ENCODE measurements at places on chromosomes 1 and 21.

DNA sequence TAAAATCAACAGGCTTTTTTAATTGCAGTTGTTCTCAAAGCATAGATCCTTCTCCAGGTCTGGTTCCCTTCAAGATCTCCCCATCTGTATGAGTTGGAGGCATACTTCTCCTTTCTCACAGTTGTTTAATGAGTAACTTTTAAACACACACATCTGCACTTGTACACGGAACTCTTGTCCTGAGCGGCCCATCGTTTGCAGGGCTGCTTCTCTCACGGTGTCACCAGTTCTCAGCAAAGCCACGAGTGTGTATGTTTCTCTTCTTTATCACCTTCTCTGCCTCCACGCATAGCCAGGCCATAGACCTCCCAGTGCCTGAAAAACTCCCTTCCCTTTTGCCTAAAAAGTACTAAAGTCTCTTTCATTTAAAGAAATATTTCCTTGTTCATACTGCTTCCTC is 68.7 kb upstream of the ROR1 start:
- no peak for DNase-seq

DNA sequence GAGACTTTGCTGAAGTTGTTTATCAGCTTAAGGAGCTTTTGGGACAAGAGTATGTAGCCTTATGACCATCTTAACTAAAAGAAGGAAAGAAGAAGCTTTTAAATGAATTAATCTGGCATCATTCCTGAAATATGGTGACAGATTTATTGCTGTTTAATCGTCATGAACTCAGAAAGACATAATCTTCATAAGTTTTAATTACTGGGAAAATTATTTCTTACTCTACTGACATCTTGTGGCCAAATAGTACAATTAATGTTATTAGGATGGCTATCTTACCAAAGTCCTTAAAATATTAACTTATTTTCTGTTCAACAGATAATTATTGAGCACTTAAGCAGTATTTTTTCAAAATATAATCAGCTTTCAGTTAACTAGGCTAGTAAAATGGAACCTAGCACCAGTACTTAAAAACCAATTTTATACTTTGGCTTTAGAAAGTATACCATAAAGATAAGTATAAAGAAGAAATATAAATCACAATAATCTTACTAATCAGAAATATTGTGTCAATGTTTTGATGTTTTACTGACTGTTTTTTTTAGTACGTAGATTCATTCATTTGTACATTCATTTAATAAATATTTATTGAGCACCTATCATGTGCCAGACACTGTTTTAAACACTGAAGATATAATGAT is 34.7 kb upstream of the GPR25 start:
- DNase-seq = no peak

DNA sequence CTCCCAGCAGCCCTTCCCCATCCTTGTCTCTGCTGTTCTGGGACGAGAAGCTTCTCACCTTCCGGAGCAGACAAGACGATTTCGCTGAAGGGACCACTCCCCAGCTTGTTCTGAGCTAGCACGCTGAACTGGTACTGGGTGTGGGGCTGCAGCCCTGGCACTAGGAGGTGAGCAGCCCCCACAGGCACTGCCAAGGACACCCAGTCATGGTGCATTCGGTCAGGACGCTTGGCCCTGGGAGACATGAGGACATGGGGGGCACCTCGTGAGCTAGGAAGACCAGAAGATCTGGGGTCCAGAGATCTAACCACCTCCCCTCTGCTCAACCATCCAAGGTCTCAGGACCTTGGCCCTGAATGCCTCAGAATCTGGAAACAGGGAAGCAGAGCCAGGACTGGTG is 5.3 kb upstream of the TAGLN2 start:
- DNase-seq = no peak

DNA sequence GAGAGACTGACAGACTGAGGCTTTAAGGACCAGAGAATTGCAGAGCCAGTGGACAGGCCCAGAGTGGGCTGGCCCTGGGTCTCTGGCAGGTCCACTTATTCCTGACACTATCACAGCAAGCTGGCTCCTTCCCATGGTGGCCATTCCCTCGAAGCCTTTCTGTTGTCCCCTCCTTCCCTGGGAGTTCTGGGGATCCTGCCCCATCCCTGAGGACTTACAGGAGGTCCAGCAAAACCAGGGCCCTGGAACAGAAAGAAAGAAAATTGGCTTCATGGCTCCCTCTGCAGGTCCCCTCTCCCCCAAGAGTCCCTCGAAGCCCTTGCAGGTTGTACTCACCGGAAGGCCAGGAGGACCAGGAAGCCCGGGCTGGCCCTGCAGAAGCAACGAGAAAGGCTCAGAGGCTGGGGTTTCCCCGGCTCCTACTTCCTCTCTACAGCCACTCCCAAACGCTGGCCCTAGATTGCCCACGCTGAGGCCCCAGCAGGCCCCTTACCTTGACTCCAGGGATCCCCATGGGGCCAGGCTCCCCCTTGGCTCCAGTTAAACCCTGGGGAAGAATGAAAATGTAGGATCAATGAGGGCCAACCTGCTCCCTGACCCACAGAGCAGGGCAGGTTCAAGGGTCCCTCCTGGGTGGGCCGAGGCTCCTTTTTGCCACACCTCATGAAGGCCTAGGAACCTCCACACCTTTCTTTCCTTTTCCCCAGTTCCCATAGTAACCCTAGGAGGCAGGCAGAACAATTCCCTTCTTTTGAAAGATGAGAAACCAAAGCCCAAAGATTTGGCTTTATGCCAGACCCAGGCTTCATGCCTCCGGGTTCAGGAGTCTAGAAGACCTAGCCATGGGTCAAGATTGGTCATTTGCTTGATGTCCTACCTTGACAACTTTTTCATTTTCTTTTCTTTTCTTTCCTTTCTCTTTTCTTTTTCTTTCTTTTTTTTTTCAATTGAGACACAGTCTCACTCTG is 4.6 kb downstream of the COL9A2 start:
- DNase-seq = no peak

DNA sequence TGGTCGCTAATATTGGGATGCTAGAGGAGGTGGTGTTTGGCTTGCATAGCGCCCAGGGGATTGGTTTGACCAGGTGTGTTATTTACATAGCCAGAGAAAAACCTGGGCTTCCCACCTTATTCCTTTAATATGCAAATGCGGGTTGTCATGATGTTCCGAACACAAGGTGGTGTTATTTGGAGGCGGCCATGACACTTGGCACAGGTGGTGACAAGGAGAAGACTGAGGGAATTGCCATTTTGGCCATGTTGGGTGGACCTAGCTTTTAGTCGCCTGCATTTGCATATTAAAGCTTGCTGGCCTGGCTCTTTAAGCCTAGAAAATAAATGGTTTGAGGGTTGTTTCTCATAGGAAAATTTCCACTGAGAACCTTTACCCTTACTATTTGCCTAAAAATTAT is 490.5 kb downstream of the SIPA1L2 start:
- DNase-seq = no peak

DNA sequence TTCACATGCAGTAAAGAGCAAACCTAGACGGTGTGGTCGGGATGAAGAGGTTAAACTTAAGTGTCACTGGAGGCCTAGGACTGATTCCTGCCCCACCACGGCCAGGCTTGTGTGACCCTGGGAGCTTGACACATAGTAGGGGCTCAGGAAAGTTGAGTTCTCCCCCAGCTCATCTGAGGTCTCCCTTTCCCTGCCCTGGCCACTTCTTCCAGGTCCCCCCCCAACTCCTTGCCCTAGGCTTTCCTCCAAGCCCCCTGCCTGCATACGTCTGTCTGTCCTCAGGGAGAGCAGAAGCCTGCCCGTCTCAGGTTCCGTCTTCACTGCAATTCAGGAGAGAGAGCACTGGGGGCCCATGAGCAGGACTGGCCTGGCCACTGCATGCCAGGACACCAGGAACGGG is 225.8 kb downstream of the PTPRU start:
- no peak for DNase-seq

DNA sequence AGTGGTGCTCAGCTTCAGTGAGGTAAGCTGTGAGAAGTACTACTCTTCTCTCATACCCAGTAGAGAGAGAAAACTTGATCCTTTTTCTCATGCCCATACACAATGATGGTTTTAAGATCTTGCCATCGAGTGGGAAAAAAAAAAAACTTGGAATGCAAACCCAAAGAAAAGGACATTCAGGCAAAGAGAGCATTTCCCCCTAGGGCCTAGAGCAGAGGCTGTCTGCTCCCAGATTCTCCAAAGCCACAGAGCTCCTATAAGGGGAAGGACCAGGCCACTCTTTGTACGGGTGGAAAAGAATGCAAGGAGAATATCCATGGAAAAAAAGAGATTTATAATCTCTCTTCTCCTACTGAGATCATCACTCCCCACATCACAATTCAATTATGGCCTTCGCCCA is 34.9 kb downstream of the MROH9 start:
- no peak for DNase-seq

- DNase-seq = no peak
Observed at GRCh38 chr21:45937721-45938452, 43.7 kb upstream of the COL6A1 start.

DNA sequence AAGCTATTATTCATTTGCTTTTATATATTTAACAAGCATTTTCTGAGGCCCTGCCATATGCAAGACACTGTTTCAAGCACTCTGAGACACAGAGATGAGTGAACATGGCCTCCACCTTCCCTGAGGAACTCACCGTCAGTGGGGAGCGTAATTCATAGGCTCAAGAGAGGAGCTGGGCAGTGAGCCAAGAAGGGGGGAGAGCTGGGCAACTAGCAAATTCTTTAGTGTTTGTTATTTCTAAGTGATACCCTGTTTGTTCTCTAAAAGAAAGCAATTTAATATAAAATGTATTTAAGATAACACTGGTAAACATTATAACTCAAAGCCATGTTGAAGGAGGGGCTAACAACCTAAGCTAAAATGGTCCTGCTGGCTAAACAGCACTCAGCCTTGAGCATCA is 119.2 kb upstream of the NGF start:
- no peak for DNase-seq

DNA sequence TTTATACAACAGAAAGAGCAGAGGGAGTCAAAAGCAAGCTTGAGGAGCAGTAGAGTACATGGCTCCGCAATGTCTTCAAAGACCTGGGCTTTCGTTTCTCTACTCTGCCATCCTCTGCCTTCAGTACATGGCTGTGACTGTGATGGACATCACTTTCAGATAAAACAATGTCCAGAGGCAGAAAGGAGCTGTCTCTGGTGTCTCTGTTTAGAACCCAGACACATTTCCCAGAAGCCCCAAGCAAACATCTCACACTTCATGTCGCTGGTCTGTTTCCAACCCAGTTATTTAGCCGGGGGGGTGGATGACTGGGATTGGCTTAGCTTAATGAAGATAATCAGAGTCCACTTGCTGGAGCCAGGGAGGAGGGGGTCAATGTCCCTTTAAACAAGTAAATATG is 25.6 kb downstream of the SGIP1 start:
- no peak for DNase-seq

- no peak for DNase-seq
Observed at GRCh38 chr21:45767071-45768006, 123.8 kb downstream of the PCBP3 start.

DNA sequence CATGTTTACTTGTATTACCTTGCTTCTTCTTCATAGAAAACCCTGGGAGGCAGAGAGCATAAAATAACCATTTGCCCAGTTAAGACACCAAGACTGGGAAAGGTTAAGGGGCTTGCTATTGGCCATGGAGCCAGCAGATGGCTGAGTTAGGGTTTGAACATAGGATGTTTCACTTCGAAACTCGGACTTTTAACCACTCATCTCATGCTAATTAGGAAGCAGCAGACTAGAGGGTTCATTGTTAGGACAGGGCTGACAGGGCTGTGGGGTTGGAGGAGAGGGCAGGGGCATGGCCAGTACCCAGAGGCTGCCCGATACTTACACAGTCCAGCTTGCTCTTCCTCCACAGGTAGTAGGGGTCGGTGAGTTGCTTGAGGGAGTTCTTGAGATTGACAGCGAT is 17.0 kb downstream of the SLC26A9 start:
- DNase-seq = no peak

- DNase-seq = no peak
Observed at GRCh38 chr1:221805121-221805520, 63.2 kb upstream of the DUSP10 start.

GRCh38 chr1:240366636-240367035 is 245.3 kb downstream of the GREM2 start:
- DNase-seq = no peak

DNA sequence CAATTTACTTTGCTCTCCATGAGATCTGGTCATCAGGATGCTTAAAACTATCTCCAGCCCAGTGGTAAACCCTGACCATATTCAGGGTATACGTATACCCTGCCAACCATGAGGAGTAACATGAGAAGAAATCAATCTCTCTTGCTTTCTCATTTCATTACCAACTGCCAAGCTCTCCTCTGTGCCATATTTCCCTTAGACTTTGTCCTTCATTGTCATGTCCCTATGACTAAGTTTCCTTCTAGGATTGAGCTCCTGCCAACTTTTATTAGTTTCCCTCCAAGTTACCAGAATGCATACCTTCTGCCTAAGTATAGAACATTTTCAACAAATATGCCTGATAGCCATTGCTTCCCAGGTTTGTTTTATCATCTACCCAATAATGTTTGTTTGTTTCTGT is 1113.9 kb upstream of the B3GALT2 start:
- no peak for DNase-seq

DNA sequence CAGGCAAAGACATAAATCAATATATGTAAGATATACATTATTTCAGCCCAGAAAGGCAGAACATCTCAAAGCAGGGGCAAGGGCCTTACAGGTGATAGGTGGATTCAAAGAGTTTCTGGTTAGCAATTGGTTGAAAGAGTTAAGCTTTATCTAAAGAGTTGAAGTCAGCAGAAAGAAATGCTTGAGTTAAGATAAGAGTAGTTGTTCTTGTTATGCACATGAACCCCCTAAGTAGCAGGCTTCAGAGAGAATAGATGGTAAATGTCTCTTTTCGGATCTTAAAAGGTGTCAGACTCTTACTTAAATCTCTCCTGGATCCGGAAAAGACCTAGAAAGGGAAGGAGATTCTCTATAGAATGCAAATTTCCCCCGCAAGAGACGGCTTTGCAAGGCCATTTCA is 8.3 kb upstream of the ZBTB40 start:
- DNase-seq = no peak

DNA sequence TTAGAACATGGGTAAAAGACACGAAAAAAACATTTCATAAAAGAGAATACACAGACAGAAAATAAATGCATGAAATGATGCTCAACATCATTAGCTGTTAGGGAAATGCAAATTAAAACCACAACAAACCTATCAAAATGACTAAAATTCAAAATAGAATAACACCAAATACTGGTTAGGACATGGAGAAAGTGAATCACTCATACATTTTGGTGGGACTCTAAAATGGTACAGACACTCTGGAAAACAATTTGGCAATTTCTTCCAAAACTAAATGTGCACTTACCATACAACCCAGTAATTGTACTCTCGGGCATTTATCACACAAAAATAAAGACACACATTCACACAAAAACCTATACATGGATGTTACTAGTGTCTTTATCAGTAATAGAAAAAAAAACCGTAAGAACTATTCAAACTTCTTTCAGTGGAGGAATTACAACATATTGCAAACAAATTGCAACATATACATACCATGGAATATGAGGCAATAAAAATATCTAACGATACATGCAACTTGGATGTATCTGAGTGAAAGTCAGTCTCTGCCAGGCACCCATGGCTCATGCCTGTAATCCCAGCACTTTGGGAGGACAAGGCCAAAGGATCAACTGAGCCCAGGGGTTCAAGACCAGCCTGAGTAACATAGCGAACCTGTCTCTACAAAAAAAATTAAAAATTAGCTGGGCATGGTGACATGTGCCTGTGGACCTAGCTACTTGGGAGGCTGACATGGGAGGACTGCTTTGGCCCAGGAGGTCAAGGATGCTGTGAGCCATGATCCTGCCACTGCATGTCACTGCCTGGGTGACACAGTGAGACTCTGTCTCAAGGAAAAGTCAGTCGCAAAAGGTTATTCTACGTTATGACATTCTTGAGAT is 19.6 kb downstream of the HSF2BP start:
- DNase-seq = no peak

GRCh38 chr1:19467199-19468187 is 17.8 kb downstream of the CAPZB start:
- DNase-seq = no peak

- no peak for DNase-seq
Observed at GRCh38 chr1:153403421-153404085, 12.7 kb upstream of the S100A8 start.
